ENCODE measurements at places on chromosomes 13 and 19.
A peak's percentile ranks its signal among the peaks of the same experiment; 100 is the strongest.

DNA sequence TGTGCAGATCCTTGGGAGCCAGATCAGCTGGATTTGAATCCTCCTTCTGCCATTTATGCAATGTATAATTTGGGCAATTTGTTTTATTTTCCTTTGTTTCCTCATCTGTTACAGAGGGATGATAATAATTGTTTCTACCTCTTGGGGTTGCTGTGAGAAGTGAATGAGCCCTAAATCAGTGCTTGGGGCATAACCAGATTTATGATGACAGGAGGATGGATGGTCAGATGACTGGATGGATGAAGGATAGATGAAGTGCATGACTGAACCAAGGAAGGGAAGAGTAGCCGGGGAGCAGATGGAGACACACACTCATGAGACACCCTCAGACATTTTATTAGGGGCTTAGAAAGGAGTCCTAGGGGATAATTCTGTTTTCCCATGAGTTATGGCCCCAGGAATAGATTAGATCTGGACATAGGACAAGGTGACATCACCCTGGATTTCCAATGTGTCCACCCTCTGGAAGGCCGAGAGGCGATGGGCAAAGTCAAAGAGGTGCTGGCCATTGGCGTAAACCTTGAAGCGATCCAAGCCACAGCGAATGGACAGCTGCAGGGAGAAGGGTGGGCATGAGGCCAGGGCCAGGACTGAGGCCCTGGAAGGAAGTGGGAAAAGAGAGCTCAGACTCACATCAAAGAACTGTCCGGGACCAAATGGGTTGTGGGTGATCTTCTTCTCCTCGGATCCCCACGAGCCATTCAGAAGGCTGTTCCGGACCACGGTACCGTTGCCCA is 11.2 kb downstream of the LGALS4 start:
- DNase-seq: no peak

GRCh38 chr19:29247872-29248271 is 34.9 kb upstream of the UQCRFS1 start:
- DNase-seq: no peak

- DNase-seq: peak; percentile 57
These were observed 4.9 kb upstream of the LYPD3 start for GRCh38 chr19:43470288-43470687.

DNA sequence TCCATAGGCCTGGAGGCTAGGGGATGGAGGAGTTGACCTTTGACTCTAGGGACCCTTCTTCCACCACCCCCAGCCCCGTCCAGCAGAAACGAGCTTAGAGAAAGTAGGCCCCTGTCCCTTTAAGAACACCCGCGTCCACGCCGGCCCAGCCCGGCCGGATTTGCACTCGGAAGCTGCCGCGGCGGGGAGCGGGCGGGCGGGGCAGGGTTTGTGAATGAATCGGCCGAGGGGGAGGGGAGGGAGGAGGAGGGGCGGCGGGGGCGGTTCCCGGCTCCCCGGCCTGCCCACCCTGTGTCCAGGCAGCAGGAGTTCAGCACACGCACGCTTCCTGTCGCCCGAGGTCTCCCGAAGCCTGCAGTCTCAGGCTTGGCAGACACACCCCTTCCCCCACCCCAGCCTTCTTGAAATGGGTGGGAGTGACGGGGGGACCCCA is 1.5 kb downstream of the UNC13A start:
- no peak for DNase-seq

GRCh38 chr13:90690458-90691080 is 656.9 kb upstream of the MIR17HG start:
- no peak for DNase-seq

- no peak for DNase-seq
These were observed 11.1 kb downstream of the NAPA start for GRCh38 chr19:47503826-47504150.

DNA sequence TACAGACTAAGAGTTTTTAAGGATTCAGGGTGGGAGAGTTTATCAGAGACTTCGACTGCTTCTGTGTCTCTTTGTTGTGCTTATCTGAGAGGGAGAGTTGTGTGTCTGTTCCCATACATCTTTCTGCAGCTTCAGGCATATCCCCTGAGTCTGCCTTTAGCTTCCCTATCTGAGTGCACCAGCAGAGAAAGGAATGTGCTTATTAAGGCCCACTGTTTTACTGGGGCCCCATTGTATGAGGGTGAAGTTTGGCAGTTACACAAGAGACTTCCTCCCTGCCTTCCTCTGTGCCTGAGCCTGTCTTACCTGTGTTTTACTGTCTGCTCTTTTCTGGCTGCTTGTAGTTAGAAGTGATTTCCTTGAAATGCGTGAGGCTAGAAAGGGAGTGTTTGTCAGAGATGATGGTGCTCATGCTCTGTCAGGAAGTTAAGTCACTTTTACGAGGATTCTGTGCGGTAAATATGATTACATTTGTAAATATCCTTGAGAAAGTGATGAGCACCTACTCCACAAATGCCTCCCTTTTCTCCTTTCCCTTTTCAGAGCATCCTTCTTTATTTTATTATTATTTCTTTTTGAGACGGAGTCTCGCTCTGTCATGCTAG is 1228.9 kb upstream of the MIR17HG start:
- DNase-seq: no peak

DNA sequence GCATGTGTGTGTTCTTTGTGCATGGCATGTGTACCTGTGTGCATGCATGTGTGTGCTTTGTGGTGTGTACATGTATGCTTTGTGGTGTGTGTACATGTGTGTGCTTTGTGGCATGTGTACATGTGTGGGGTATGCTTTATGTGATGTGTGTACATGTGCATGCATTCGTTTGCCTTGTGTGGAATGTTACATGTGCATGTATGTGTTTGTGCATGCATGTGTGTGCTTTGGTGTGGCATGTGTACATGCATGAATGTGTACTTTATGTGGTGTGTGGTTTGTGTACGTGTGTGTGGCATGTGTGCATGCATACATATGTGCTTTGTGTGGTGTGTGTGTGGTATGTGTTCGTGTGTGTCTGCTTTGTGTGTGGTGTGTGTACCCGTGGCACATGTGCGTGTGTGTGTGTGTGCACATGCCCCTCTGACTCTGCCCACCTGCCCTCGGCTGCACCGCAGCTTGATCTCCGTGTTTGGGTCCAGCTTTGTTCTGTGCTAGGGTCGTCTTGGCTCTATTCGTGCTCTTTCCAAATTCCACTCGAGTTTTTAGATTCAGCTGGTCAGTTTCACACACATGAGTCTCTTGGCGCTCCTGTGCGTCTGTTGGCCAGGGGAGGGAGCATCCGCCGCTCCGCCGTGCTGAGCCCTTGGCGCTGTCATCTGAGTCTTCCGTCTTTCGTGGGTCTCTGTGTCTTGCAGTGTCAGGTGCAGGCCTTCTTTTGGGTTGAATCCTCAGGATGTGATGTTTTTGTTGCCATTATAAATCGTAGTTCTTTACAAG is 46.5 kb upstream of the TFDP1 start:
- DNase-seq: no peak

DNA sequence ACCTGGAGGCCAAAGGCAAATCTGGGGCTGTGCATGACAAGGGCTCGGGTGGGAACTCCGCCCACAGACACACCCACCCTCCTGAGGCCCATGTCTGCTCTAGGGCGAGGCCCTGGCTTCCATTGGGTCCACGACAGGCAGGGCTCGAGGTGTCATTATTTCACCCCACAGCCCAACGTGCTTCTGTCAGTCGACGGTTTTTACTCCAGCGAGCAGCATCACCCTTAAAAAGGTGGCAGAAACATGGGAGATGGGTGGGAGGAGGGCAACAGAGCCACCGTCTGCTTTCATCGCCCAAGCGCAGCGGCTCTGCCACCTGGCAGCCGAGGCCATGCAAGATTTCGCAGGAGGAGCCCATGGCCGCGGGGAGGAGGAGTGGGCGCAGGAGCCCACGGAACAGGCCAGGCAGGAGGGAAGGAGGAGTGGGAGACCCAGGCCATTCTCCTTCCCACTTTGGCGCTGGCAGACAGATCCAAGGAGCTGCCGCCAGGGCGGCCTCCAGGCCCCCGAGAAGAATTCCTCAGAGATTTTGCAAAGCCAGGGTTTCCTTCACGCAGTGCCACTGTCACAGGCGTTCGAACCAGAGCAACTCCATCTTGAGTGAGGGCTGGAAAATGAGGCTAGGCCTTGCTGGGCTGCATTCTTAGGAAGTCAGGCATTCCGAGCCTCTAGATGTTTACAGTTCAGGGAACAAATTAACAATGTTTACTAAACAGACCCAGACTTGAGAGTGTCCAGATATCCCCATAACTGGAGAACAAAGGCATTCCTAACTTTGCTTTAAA is 49.3 kb upstream of the TUBGCP3 start:
- DNase-seq: no peak

DNA sequence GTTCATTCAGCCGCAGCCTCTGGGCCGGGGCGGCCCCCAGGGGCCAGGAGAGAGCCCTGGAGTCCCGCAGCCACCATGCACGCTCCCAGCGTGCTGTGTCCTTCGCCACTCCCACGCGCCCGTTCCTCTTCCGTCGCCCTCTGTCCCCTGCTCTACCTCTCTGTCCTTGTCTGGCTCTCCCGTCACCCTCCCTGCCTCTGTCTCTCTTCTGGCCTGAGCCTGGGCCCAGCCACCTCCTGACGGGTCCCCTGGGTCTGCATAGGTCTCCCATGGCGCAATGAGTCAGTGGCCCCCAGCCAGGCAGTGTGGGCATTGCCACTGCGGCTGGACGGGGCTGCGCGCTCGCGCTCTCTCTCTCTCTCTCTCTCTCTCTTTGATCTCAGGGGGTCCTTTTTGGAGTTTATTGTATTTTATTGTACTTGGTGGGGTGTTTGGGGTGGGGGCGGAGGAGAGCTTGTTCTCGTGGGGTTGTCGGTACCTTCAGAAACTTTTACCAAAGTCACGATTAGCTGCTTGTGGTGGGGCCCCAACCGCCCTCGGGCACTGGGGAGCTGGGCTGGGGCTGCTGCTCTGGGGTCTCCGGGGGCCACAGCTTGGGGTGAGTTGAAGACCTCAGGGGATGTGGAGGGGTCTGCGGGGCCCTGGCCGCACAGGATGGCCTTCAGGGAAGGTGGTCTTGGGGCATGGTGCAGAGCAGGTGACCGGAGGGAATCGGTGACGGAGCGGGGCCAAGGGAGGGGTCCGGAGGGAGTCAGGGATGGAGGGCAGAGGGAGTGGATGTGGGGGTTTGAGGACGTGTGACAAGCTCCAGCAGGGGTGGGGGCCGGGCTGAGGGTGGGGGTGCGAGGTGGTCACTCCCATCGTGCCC is 1.7 kb upstream of the TGFBR3L start:
- no peak for DNase-seq

DNA sequence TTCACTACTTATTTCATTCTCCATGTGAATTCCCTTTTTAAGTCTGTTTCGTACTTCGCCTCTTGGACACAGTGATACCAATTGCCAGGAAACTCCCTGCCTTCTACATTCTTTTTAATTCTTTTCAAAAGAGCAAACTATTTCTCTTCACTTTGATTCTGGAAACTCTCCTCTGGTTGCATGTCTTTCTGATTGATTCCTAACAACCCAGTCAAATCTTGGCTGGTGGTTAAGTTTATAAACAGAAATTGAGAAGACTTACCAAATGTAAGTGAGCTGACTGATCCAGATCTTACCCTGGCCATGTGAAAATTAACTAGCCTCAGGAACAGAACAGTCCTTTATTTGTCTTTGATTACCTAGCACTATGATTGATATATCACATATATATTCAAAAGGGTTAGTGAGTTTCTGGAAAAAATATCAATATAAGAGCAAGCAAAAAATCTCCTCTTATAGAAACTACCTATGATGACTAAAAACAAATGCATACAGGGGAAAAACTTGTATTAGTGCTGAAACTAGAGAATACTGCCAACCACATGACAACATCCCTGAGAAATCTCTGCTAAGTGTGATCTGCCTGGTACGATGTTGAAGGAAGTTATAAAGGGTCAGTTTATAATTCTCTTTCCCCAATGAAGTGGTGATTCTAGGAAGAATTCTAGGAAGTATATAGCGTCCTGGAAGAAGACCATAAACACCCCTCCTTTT is 152.6 kb upstream of the HTR2A start:
- no peak for DNase-seq

DNA sequence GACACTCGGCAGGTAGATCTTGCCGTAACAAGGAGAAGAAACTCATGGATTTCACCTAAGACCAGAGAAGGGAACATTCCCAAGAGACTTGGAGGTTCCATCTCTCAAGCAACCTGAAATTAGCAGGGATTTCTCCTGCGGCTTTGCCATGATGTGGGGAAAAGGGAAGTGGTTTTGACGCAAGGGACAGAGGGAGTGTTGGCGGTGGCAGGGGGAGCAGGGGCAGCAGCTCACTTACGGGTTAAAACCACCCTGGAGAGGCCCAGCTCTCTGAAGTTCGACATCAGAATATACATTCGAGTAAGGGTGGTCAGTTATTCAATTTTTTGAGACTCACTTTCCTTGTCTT is 76.1 kb upstream of the POMP start:
- no peak for DNase-seq

DNA sequence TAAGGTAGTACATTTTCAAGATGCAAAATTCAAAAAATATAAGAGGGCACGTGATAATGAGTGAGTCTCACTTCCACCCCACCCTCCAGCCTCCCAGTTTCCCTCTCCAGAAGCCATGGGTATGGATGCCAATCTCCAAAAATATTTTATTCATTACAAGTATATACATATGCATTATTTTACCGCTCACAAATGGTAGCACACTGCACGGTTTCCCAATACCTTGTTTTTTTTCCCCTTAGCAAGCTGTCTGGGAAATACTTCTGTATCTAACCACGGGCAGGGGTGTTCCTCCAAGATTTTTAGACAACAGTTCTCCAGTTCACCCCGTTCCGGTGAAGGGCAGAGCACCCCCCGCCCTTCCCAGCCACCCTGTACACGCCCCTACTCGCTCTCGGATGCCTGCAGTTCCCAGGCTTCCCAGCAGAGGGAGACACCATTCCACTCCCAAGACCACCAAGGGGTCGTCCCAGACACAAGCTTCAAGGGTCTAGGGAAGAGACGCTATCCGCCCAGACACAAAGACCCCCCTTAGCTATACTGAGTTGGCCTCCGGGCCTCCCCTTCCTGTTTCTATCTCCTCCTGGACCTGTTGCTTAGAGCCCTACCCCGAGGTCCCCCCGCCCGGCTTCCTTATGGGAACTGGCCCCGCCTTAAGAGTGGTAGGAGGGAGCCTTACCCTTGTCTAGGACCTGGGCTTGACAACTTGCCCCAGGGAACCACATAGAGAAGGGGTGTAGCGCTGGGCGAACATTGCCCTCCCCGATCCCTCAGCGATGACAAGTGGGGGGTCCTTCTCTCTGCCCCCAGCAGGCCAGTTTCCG is 1.1 kb upstream of the FXYD3 start:
- no peak for DNase-seq

DNA sequence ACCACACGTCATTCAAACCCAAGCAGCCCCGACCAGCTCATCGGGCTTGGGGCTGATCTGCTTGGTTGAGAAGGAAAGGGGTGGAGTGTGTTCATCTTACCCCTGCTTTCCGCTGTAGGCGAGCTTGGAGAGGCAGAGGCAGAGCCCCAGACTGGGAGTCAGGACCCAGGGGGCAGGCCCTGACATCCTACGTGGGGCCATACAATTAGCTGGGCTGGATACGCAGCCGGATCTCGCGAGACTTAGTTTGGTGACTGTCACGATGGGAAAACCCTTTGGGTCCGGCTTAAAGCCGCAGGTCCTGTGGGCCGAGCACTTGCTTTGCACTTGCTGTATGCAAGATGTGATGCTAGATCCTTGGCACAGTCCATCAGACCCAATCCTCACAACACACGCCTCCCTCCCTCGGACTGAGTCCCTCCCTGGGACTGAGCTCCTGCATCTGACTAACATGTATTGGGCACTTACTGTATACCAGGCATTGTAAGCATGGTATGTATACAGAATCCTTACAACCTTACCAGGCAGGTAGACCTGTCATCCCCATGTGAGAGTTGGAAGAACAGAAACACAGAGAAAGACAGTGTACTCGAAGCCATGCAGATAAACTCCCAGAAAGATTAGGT is 3.7 kb downstream of the CEACAM16 start:
- no peak for DNase-seq
